ENCODE measurements at places on chromosomes 1 and 21.
A peak's percentile ranks its signal among the peaks of the same experiment; 100 is the strongest.

- peak; percentile 98 for DNase-seq
Measured at GRCh38 chr1:25338188-25338981, at the start of gene TMEM50A. Gene TMEM50A (plus strand): TSS chr1:25338334. CDS start chr1:25340487, 2,153 bp downstream.

DNA sequence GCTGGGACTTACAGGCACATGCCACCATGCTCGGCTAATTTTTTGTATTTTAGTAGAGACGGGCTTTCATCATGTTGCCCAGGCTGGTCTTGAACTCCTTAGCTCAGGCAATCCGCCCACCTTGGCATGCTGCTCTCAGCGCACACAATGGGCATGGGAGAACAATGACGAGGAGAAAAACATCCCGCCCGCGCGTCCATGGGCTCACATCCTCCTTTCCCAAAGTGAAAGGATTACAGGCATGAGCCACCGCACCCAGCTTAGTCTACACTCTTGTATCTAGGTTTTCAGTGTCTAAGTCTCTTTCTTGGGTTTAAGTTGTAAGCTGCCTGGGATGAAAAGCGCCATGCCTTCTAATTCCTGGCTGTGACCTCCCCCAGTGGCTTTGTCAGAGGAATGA, 37.9 kb downstream of the CDK18 start:
- DNase-seq, result peak; percentile 8

DNA sequence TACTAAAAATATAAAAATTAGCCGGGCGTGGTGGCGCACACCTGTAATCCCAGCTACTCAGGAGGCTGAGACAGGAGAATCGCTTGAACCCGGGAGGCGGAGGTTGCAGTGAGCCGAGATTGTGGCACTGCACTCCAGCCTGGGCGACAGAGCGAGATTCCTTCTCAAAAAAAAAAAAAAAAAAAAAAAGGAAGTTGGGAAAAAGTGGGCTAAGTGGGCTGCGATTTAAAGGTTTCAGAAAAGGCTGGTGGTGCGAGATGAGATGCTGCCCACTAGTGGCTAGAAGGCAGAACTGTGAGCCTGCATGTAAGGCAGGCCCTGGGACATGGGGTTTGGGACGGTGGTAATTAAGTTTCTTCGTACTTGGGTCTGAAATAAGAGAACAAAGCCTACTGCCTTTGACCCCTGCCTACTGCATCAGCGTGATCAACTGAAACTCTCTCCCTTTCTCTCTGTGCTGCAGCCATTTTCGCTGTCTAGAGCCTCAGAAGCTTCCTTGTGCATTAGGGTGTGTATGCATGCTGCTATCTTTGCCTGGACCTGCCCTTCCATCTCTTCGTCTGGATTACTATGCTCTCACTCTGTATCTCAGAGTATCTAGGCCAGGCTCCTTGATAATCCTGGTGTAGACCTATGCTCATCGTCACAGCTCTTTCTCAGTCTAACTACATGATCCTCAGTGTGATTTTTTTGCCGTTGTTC, 12.4 kb downstream of the FMOD start:
- peak; percentile 76 for DNase-seq

- no peak for DNase-seq
Measured at GRCh38 chr1:172726740-172727139, 67.8 kb downstream of the FASLG start.

GRCh38 chr1:31615414-31615813, 2.1 kb upstream of the HCRTR1 start:
- DNase-seq, result no peak

DNA sequence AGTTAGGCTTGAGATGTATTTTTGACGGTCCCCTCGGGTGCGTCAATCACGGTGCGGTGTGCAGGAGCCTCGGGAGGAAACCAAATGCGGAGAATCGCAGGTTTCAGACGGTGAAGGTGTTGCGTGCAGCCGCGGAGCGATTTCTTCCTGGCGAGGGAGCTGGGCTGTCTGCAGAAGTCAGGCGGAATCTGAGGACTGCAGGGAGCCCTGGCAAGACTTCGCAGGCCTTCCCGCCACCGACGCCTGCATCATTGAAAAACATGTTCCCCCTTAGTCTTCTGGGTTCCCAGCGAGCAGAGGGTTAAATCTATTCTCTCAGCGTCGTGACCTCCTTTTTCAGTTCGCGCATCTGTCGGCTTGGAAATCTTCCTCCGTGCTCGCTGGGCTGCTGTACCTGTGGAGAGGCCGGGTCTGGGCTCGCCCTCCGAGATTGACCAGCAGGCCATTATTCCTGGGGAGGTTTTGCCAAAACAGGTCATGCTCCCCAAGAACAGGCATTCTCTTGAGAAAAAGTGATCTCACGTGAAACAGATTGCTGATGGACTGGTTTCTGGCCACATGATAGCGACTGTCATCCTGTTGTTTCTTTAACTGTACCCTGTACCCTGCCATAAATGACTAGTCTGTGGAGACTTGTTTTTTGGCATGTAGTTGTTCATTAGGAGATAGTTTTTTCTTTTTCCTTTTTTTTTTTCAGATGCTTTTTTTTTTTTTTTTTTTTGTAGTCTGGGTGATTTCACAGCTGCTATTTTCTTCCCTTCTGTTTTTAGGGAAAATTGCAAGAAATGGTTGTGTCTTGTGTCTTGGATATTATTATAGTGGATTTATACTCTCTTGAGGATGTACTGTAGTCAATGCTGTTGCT, 894 bp downstream of the EPB41 start:
- peak; percentile 90 for DNase-seq

DNA sequence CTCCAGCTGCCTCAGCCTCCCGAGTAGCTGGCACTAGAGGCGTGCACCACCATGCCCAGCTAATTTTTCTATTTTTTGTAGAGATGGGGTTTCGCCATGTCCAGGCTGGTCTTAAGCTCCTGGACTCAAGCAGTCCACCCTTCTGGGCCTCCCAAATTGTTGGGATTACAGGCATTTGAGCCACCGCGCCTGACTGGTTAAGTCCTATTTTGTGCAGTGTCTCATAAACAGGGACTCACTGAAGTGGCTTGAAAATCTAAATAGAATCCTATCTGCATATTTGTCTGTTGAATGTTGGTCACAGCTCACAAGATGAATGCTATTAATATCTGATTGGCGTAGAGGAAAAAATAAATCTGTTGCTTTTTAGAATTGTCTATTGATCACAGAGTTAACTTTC, 5.9 kb upstream of the CHAF1B start:
- DNase-seq, result no peak

- DNase-seq, result peak; percentile 59
Measured at GRCh38 chr1:117970252-117970651, 40.7 kb downstream of the WDR3 start.

DNA sequence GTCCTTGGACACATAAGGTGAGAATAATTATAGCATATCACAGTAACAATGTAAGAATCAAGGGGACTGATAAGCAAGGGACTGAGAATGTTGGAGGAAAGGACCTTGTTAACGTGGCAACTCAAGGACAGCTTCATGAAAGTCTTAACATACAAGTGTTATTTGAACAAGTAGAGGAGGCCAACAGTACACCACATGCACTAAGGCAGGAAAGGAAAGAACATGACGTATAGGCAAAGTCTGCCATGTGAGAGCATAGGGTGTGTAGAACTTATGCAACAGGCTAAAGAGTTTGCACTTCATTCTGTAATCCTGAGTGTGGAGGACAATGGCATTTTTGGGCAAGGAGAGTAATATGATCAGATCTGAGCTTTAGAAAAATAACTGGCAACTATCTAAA, 33.3 kb upstream of the DIRAS3 start:
- no peak for DNase-seq
